ENCODE measurements at places on chromosomes 16 and 17. TPM values are rescaled to one million over a fixed set of nuclear protein-coding genes. Genes with fewer than 3 reads are reported as not detected.

DNASE1L2 gene
- total RNA-seq, result 1.2 TPM

GRCh38 chr17:13671341-13671740 is 69.6 kb upstream of the HS3ST3A1 start:
- peaks cover 10% of the 10 kb centered on the region for H3K27me3 ChIP-seq
- H3K36me3 ChIP-seq, result no peaks in the 10 kb centered on the region
- H3K4me1 ChIP-seq, result no peaks in the 10 kb centered on the region
- DNase-seq, result no peak

PERCC1 gene
- 0.24 TPM for total RNA-seq

TP53TG3C gene
- total RNA-seq, result not detected

ATP1B2 gene
- total RNA-seq, result not detected

EVPL gene
- total RNA-seq, result not detected

METTL9 gene
- total RNA-seq, result 59.2 TPM

ZNF286A gene
- 27.0 TPM for total RNA-seq

DNA sequence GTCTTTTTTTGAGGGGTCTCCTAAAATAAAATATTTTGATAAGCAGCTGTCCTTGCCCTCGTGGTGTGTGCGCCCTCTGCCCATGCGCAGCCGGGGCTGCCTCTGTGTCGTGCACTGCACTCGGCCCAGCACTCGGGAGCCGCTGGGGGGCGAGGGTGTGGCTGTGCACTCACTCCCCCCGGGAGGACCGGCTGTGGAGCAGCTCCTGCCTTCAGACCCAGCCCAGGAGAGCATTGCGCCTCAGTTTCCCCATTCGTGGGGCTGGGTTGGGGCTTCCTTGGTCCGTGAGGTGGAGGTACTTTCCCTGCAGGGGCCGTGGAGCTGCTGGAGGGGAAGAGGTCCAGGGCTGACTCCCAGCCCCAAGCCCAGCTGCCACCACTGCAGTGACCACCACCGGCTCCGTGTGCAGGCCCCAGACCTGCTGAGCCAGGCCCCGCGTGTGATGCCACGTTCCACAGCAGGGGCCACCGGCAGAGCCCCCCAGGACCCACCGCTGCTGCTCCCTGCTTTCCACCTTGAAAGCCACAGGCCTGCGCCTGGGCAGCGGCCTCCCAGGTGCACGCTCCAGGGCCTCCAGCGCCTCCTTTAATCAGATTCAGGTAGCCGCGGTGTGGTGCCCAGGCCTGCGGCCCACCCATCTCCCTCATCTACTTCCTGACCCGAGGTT is 6.3 kb upstream of the IL17C start:
- DNase-seq, result no peak
- no peak overlapping the region for H3K4me3 ChIP-seq
- peaks cover 36% of the 10 kb centered on the region for H3K36me3 ChIP-seq
- peaks cover 29% of the 10 kb centered on the region for H3K4me1 ChIP-seq
- H3K27me3 ChIP-seq, result no peaks in the 10 kb centered on the region

TRIM47 gene
- total RNA-seq, result 3.1 TPM

DNA sequence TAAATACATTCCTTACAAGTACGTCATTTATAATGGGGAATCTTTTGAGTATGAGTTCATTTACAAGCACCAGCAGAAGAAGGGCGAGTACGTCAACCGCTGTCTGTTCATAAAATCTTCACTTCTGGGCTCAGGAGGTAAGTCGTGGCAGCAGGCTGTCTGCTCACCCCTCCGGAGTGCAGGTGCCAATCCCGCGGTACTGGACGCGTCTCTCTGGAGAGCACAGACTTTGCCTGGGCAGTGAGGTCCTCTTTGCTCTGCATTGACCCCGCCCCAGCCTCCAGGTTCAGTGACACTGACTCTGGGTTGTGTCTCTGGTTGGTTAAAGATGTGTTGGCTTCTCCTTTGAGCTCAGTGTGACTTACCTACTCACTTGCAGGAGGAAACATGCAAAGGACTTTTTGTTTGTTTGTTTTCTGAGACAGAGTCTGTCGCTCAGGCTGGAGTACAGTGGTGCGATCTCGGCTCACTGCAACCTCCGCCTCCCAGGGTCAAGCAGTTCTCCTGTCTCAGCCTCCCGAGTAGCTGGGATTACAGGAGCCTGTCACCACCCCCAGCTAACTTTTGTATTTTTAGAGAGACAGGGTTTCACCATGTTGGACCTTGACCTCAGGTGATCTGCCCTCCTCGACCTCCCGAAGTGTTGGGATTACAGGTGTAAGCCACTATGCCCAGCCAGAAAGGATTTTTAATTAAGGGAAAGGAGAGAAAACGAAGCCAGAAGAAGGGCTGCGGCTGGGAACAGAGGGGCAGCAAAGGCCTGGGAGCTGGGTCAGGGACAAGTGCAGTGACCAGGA is 31.2 kb downstream of the RNF213 start:
- H3K27me3 ChIP-seq, result no peaks in the 10 kb centered on the region
- no peak for DNase-seq
- H3K27ac ChIP-seq, result no peak overlapping the region

DNAH9 gene
- not detected for total RNA-seq

- peak overlapping the region; percentile 76 for H3K4me3 ChIP-seq
- DNase-seq, result no peak
These were observed 40.9 kb downstream of the CBFA2T3 start for GRCh38 chr16:88936008-88936555.

DNA sequence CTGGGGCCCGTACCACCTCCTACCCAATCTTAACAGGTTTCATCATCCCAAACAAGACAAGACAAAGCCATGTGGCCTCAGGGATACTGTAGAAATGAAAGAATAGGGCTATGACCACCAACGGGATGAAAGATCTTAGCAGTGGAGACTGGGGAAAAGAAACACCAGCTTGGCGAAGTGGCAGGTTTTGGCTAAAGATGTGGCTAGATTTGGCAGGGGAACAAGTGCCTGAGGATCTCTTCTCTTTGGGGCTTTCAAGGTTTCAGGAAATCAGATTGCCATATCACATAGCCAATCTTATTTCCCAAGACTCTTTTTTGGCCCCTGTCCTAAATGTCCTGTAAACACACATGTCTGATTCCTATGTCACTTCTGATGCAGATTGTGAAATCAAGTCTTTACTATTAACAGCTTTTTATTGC is 6.9 kb downstream of the KRT24 start:
- DNase-seq, result no peak
- no peaks in the 10 kb centered on the region for H3K36me3 ChIP-seq
- H3K4me3 ChIP-seq, result no peak overlapping the region
- H3K27ac ChIP-seq, result no peak overlapping the region
- no peaks in the 10 kb centered on the region for H3K4me1 ChIP-seq

DNA sequence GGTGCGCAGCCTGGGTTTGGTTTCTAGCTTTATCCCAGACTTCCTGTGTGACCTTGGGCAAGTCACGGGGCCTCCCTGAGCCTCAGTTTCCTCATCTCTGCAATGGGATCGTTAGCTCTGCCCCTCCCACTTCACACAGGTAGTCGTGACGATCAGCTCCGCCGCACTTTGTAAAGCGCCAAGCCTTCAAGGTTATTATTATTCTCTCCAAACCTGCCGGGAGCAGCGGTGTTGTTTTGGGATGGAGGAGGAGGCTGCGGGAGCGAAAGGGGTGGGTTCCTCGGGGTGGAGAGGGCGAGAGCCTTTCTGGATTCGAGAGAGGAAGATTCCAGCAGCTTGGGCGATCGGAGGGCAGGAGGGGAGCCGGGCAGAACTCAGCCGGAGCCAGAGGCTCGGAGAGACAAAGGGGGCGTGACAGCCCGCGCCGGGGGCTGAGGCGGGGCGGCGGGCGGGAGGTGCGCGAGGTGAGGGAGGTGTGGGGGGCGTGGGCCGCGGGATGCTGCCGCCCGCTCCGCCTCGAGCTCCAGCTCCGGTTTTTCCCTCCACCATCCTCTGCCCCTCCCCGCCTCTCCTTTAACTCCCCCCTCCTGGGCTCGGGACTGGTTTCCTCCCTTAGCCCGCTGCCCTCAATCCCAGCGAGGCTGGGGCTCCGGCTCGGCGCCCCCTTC is at the start of gene EFNB3:
EFNB3 (plus strand) TSS at position 602 of the 668 bp plus-strand sequence. CDS start 397 bp downstream, outside the sequence.
- H3K4me3 ChIP-seq, result peak within 1 kb of the TSS; percentile 64
- peaks cover 40% of the 10 kb centered on the region for H3K27me3 ChIP-seq
- no peak within 1 kb of the TSS for H3K27ac ChIP-seq
- peaks cover 29% of the 10 kb centered on the region for H3K36me3 ChIP-seq
- DNase-seq, result no peak

DNA sequence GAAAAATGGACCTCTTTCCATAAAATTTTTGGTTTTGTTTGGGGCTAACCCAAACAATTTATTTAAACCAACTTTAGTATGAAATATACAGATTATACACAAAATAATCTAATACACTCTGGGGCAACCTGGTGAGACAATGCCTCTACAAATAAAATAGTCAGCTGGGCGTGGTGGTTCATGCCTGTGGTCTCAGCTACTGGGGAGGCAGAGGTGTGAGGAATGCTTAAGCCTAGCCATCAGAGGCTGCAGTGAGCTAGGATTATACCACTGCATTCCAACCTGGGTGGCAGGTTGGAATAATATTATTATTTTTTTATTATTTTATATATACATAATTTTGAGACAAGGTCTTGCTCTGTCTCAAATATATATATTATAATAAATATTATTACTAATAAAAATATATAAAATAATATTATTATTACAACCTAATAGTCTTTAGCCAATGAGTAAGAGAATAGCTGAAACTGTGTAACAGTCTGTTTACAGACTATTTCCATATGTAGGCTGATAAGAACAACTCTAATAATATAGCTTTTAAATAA is 50.5 kb downstream of the GLG1 start:
- no peaks in the 10 kb centered on the region for H3K27me3 ChIP-seq
- no peak for DNase-seq
- peaks cover 7% of the 10 kb centered on the region for H3K4me1 ChIP-seq
- no peak overlapping the region for H3K27ac ChIP-seq
- no peak overlapping the region for H3K4me3 ChIP-seq

NOG gene
- not detected for total RNA-seq

GRCh38 chr17:67532326-67532871 is 155.3 kb downstream of the PITPNC1 start:
- no peak overlapping the region for H3K4me3 ChIP-seq
- DNase-seq, result no peak
- peaks cover 8% of the 10 kb centered on the region for H3K36me3 ChIP-seq
- H3K4me1 ChIP-seq, result peaks cover 8% of the 10 kb centered on the region
- no peaks in the 10 kb centered on the region for H3K27me3 ChIP-seq

DNA sequence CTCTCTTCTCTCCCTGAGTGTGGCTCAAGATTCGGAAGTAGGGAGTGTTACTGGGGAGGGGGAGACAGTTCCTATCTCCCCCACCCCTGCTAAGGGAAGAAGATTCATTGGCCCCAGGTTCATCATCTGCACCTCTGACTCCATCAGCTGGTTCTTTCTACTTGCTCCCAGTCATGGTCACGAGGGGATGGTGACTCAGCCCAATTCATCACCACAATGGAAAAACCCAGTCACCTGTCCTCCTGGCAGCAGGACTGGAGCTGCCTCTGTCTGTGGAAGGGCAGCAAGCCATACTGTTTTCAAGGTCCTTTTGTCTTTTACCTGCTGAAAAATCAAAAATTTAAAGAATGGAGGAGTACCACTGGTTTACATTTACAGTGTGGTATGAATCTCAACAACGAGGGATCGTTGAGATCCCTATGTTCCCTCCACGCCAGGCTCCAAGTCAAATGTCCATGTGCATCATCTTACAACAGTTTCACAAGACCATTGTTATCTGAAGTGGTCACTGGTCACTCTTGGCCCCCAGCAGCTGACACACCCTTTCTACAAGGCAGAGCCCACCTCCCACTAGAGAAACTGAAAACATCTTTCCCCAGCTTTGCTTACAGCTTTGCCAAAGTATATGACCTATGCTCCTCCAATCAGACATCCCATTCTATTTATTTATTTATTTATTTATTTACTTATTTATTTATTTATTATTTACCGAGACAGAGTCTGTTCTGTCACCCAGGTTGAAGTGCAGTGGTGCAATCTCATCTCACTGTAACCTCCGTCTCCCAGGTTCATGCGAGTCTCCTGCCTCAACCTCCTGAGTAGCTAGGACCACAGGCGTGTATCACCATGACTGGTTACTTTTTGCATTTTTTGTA is 40.4 kb upstream of the NDRG4 start:
- H3K36me3 ChIP-seq, result no peaks in the 10 kb centered on the region
- DNase-seq, result no peak
- peaks cover 15% of the 10 kb centered on the region for H3K27me3 ChIP-seq
- H3K27ac ChIP-seq, result no peak overlapping the region

- no peak overlapping the region for H3K27ac ChIP-seq
- H3K4me1 ChIP-seq, result peaks cover 3% of the 10 kb centered on the region
- no peak overlapping the region for H3K4me3 ChIP-seq
- H3K27me3 ChIP-seq, result peaks cover 6% of the 10 kb centered on the region
These were observed 24.8 kb downstream of the TMEM114 start for GRCh38 chr16:8565498-8565897.

SLC16A5 gene
- total RNA-seq, result 5.7 TPM

CACNG1 gene
- not detected for total RNA-seq

DNA sequence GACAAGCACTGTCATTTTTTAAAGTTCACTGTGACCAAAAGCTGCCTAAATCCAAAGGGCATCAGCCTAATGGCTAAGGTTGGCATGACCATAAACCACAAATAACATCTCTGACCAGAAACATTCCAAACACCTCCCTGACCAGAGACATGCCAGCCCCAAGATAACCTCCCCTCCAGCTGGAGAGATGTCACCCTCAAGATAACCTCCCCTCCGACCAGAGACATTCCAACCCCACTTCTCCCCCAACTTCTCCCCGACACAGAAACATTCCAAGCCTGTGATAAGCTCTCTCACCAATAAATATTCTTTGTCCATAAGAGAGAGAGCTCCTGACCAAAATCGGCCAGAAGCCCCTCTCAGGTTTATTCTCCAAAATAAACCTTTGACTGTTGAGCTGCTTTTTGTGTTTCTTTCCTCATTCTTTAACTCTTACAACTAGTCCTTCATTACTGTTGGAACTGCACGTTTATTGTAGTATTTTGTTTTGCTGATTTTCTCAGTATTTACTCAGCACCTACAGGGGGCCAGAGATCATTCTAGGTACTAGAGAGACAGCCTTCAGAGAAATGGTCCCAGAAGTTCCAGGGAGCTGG is 325.6 kb downstream of the SLC39A11 start:
- no peak overlapping the region for H3K27ac ChIP-seq
- H3K36me3 ChIP-seq, result peaks cover 10% of the 10 kb centered on the region
- H3K4me3 ChIP-seq, result no peak overlapping the region

CYBC1 gene
- total RNA-seq, result 501 TPM

MYBBP1A gene
- total RNA-seq, result 90.3 TPM

- H3K4me1 ChIP-seq, result no peaks in the 10 kb centered on the region
- no peaks in the 10 kb centered on the region for H3K36me3 ChIP-seq
- peaks cover 5% of the 10 kb centered on the region for H3K27me3 ChIP-seq
- no peak overlapping the region for H3K4me3 ChIP-seq
- no peak overlapping the region for H3K27ac ChIP-seq
These were observed 142.3 kb downstream of the HS3ST4 start for GRCh38 chr16:25834101-25834500.

- no peak overlapping the region for H3K27ac ChIP-seq
- H3K36me3 ChIP-seq, result no peaks in the 10 kb centered on the region
- DNase-seq, result no peak
- no peaks in the 10 kb centered on the region for H3K4me1 ChIP-seq
These were observed 219.2 kb downstream of the C16orf78 start for GRCh38 chr16:49592546-49593423.

Measured in activated B cell treated with CpG ODN at 0.5 μM for 24 hours (primary cell).